ENCODE measurements at places on chromosomes 11 and 22.

DNA sequence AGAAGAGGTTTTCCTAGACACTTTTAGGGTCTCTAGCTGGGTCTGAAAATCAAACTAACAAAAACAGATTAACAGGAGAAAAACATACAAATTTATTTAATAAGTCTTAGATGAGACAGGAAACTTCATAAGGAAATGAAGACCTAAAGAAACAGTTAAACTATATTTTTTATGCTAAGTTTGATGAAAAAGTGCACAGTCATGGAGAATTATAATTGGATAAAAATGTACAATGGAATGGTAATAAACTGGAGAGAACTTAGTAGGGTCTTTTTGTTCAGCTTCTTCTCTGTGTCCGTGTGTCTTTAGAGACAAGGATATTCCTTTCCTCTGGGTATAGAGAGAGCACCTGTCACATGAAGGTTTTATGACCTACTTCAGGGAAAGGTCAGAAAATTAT lies 323.4 kb downstream of the RAB38 start:
- DNase-seq = no peak

DNA sequence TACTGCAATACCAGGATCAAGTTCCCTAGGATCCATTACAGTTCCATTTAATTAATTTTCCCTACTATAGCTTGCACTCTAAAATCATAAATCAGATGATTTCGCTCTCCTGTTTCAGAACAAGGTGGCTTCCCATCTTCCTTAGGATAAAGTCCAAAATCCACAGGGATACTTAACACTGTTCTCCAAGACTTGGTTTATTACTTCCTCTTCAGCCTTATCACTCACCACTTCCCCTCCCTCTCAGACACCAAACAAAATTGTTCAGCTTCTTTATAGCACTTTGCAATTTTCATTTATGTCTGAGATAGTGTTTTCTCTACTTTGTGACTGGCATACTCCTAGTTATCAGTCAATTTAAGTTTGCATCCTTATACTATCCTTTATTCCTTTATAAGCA lies 124.6 kb downstream of the GRIA4 start:
- no peak for DNase-seq

DNA sequence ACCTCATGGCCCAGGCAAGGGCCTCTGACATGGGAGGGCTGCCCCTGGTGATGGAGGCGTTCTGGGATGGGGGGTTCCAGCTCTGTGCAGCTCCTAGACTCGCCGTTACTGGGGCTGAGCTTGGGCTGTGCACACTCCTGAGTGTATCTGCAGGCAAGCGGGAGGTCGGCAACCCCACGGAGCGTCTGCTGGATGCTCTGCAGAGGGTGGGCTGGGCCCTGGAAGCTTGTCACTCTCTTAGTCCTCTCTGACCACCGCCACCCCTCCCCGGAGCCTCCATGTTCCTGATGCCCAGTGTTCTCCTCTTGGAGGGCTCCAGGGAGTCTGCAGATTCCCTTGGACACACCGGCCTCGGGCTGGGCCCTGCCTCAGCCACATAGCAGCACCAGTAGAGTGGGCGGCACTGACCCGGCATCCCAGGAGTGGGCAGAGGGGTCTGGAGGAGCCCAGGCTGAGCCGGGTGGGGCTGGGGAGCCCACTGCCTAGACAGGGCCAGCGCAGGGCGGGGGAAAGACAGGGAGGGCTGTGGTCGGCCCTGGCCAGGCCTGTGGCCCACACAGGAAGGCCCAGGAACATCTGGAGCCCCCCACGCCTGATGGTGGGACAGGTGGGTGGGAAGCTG lies 20.6 kb upstream of the MUC5B start:
- DNase-seq = no peak

DNA sequence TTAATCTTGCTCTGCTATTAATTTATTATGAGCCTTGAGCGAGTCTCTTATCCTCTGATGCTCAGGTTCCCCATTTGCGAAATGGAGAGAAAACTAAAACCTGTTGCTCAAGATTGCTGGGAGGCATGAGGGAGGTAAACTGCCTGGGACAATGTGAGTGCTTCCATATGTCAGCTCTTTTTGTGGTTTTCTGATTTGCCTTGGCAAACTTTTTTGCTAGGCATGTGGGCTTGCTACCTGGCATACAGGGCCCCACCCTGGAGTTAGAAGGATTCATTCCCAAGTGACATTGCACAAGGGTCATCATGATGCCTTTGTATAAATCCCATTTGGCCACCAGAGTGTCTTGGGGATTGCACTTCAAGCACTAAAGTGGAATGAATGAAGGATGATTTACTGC lies 22.4 kb downstream of the TSPAN18 start:
- DNase-seq = no peak

- DNase-seq = no peak
These were observed 18.5 kb upstream of the MUC2 start for GRCh38 chr11:1055990-1056771.

DNA sequence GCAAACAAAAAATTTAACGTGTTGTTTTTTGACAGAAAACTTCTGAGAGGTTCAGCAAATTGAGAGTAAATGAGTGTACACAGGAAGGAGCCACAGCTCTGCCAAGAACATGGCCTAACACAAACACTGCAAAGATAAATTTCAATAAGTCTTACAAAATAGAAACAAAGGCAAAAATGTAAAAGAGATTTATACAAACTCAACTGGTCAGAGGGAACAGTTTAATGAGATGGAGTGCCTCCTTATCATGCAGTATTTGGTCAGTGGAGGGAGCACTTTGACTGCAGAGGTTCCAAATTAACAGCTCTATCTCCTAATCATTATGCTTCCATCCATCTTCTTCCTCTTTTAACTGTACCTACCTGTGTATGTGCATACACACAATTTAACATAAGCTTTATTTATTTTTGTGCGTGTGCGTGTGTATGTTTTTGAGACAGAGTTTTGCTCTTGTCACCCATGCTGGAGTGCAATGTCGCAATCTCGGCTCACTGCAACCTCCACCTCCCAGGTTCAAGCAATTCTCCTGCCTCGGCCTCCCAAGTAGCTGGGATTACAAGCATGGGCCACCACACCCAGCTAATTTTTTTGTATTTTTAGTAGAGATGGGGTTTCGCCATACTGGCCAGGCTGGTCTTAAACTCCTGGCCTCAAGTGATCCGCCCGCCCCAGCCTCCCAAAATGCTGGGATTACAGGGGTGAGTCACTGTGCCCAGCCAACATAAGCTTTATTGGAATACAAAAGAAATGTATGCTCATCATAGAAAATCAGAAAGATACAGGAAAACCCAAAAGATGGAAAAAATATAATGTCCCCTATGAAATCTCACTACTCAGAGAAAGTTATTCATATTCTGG lies 111.9 kb downstream of the MRTFA start:
- no peak for DNase-seq

- DNase-seq = no peak
These were observed 25.4 kb downstream of the SAAL1 start for GRCh38 chr11:18080451-18080850.

- no peak for DNase-seq
These were observed 18.5 kb downstream of the CD5 start for GRCh38 chr11:61120706-61121191.

GRCh38 chr11:73914284-73914683 lies 36.5 kb upstream of the DNAJB13 start:
- DNase-seq = no peak

DNA sequence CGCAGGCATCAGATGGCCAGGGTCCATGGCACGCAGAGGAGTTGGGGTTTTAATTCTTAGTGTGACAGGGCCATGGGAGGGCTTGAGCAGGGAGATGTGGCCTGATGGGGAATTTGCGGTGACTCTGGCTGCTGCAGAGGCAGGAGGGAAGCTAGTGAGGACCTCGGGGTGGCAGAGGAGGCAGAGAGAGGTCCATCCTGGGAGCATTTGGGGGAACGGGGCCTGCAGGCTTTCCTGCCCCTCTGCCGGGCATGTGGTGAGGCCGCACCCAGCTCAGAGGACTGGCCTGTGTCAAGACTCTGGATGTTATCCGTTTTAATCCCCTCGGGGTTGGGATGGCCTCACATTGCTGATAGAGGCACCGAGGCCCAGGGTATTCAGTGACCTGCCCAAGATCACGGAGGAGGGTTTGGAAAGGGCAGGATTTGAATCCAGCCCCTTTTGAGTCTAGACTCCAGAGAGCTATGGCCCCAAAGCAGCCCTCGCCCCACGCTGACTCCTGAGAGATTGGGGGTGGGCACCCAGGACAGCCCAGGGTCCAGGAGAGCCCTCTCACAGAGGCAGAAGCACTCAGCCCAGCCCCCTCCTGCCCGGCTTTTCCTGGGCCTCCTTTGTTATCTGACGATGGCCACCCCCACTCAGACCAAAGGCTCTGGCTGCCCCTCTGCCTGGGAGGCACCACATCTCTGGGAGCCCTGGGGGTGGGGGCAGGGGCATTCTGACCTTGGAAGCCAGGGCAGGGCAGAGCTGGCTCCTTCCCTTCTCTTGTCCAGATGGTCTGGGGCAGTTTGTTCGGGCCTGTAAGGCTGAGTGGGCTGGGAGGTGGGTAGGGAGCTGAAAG lies 13.9 kb downstream of the MGAT3 start:
- no peak for DNase-seq

DNA sequence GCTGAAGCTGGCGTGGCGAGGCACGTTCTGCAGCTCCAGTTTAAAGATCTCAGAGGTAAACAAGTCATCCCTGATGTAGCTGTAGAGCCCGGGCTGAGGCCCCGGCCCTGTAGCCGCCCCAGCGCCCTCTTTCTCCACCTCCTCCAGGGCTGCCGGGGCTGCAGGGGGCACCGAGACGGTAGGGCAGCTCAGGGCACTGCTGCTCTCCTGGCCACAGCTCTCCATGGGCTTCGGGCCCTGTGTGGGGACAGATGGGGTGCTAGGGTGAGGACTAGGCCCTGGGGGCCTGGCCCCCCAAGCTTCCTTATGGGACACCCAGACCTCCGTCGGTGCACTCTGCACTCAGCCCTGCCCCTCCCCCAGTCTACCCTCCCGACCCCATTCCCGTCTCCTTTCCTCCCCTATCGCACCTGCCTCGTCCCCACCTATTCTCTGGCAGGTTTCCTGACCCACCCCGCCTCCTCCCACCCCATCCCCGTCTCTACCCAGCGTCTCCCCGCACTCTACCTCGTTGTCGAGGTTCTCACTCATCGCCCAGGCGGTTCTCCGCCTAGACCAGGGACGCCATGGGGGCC lies 559 bp downstream of the RANBP1 start:
- no peak for DNase-seq

- no peak for DNase-seq
These were observed 1397.8 kb upstream of the RAG2 start for GRCh38 chr11:37995886-37996285.

- DNase-seq = no peak
These were observed 506.5 kb downstream of the MN1 start for GRCh38 chr22:27295040-27295439.

DNA sequence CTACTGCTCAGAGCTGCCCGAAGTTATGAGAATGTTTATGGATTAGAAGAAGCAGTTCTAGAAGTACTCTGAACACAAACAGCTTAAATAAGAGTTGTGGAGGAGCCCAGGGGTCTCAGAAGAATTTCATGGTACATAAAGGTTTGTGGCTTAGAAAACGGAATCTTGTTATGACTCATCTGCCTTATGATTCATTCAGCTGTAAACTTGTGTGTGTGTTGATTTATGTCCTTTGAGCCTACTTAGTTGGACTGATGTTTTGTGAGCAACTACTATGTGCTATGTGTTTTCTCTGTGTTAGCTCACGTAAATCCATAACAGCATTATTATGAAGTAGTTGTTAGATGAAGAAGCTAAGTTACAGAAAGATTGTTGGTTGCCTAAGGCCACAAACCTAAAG lies 203.7 kb downstream of the PGR start:
- DNase-seq = no peak

- no peak for DNase-seq
These were observed 107.6 kb downstream of the ABTB2 start for GRCh38 chr11:34250211-34250610.

- DNase-seq = no peak
These were observed 2.8 kb downstream of the MALAT1 start for GRCh38 chr11:65501472-65502273.

GRCh38 chr11:2768471-2769408 lies 68.9 kb upstream of the KCNQ1OT1 start:
- peak; percentile 83 for DNase-seq

- DNase-seq = no peak
These were observed 19.1 kb downstream of the SEZ6L start for GRCh38 chr22:26188341-26188740.

DNA sequence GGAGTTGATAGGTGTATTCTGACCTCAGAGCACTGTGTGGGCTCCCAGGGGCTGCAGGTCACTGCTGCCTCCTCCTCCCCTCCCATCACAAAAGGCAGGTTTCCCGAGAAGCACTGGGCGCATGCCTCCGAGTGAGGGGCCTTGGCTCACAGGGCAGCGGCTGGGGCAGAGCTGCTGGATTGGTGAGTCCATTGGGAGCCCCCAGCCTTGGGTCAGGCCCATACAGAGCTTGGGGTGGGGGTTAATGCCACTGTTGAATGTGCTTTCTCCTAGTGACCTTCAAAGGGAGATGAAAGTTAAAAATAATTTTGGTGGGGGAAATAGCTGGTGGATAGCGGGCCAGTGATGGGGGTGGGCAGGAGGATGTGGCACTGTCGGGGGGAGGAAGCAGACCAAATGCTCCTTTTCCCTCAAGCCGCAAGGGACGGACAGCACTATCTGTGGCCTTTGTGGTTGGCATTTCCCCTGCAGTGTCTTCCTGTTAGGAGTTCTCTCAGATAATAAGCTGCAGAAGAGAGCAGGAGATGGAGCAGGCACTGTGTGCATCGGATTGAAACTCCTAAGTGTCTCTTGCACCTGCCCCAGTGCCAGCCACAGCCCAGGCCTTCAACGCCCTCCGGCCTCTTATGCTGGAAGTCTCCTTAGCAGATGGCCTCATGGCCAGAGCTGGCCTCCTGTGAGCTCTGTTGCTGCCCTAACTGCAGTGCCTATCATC lies 3.2 kb downstream of the TUBA8 start:
- DNase-seq = no peak

DNA sequence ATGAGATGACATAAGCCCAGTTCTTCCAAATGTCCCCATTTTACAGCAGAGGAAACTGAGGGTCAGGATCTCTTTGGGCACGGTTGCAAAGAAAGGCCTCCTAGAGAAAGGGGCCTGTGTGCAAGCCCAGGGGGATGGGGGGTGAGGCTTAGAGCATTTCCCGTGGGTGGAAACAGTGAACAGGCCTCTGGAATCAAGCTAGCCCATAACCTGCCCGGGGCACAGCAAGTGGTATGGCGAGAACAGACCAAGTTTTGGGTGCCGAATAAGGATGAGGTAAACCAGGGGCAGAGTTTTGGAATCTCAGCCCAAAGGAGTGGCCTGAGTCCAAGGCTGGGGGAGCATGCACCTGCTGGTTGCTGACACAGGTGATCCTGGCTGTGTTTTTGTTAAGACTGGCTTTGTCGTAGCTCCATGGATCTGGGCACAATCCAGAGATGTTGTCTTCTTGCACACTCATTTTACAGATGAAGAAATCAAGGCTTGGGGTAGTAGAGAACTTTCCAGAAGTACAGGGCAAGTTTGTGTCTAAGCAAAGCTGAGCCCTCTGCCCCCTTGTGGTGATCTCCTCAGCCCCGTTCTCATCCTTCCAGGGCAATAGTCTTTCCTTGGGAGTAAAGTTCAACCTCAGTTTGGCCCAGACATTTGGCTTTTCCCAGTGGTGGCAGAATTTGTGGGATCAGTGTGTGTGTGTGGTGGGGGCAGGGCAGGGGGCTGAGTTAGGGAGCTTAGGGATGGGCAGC lies 53.5 kb upstream of the MYEOV start:
- DNase-seq = peak; percentile 72
